ENCODE measurements at places on chromosomes 16 and 17. TPM values are rescaled to one million over a fixed set of nuclear protein-coding genes. Genes with fewer than 3 reads are reported as not detected.
A peak's percentile ranks its signal among the peaks of the same experiment; 100 is the strongest.

DNA sequence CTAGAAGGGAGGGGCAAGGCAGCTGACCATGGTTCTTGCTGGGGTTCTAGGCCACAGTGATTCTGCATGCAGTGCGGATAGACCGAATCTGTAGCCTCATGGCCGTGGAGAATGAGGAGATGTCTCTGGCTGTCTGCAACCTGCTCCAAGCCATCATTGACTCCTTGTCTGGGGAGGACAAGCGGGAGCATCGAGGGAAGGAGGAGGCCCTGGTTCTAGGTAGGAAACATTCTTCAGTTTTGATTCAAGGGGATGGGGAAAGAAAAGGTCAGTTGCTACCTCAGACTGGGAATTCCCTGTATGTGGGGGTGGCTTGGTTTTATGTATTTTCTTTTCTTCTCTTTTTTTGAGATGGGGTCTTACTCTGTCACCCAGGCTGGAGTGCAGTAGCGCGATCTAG is 7.6 kb downstream of the UNC45B start:
- no peak for DNase-seq

DNA sequence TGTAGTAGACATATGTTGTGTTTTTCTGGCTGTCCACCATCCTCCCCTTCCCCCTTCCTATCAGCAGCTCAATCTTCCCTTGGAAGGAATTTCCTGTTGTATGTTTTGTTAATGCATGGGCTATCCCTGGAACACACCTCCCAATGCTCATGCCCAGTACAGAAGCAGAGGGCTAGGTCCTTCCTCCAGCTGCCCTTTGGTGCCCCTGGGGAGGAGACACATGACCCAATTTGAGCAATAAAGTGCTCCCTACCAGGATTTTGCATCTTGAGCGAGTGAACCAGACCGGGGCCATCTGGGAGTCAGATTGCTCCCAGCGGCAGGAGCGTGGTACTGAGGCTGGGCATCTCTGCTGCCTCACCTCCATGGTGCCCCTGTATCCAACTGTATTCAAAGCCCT is 141.5 kb upstream of the MED13 start:
- DNase-seq, result no peak

DNA sequence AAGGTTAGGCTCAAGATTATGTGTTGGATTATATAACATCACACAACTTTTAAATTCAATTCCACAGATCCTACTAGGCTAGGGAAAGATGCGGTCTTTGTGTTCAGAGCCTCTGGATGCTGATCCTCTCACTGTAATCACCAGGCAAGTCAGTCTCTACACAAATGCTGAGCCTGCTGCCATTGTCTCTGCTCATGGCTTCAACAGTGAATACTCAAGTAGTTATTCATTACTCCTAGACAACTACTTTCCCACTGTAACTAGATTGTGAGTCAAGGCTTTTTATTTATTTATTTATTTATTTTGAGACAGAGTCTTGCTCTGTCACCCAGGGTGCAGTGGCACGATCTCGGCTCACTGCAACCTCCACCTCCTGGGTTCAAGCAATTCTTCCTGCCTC is 15.8 kb upstream of the NDUFAB1 start:
- no peak for DNase-seq

GRCh38 chr17:75493476-75494129 is 21.7 kb downstream of the CASKIN2 start:
- no peak for DNase-seq

The OTOA gene
- total RNA-seq, result 0.10 TPM

DNA sequence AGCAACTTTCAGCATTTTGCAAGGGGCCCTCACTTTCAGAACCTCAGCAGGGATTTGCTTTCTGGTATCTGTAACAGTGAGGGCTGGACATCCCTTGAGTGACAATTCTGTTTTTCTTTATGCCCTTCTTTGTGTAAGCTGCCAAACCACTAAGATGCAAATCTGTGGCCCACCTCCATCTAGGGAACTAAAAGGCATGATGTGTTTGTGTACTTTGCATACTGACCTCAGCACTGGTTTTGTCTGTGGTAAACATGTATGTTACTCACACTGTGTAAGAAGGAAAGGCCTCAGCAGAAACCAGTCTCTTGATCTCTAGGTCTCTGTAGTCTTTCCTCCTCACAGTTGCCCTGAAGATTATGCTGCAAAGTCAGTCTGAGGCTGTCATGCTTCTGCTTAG is 396.6 kb upstream of the DYNLRB2 start:
- no peak for DNase-seq

DNA sequence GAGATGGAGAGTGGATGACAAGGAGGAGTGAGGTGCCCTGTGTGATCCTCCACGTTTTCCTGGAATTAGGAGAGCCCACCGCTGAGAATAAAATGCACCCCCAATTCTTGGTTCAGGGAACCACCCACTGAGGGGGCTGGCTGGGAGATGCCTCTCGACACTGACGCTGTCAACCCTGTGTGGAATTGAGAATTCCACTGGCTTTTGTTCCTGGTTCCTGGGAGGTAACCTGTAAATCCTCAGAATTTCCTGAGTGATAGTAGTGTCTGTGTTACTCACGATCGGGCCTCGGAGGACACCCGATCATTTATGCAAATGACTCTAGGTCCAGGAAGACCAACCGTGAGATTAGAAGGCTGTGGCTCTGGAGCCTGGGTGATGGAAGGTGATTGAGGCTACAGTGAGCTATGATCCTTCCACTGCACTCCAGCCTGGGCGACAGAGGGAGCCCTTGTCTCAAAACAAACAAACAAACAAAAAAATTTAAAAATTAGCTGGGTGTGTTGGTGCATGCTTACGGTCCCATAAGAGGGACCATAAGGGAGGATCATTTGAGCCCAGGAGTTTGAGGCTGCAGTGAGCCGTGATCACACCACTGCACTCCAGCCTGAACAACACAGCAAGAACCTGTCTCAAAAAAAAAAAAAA is 11.7 kb upstream of the PRPSAP1 start:
- DNase-seq, result no peak

GRCh38 chr16:23771027-23771426 is 16.2 kb downstream of the CHP2 start:
- peak; percentile 46 for DNase-seq

Measured in tongue (tissue), 3 donors.